H54 (cell line): ENCODE measurements at places on chromosomes 3 and 15.
A peak's percentile ranks its signal among the peaks of the same experiment; 100 is the strongest.

- no peak for DNase-seq
Measured at GRCh38 chr3:65669163-65669875, 369.4 kb downstream of the MAGI1 start.

- no peak for DNase-seq
Measured at GRCh38 chr15:95016511-95017229, 785.3 kb downstream of the MCTP2 start.

DNA sequence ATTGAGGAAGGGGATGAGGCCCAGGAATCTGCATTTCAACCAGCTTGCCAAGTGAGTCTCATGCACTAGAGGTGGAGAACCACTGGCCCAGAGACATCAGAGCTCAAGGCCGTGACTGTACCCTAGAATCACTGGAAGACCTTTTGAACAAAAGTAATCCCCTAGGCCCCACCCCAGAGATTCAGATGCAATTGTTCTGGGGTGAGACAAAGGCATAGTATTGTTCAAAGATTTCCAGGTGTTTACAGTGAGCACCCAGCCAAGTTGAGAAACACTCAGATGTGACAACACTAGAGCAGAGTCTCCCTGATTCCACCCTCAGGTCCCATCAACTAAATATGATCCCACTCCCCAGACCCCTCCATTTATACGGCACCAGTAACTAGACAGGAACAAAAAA, 290.3 kb upstream of the TLE3 start:
- DNase-seq: no peak

GRCh38 chr3:186719945-186720739, 3.0 kb downstream of the KNG1 start:
- DNase-seq: no peak

DNA sequence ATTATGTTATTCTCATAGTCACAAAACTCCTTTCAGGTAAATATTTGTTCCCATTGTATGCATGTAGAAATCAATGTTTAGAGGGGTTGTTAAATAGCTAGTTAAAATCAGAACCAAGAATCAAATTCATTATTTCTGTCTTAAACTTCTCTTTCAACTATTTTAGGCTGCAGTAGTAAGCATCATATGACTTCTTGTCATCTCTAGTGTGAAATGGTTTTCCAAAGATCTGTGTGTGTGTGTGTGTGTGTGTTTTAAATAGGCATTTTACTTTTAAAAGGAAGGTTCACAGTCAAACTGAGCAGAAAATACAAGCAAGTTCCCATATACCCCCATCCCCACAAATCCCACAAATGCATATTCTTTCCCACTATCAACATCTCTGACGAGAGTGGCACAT, 506.5 kb downstream of the LPP start:
- no peak for DNase-seq

- DNase-seq: no peak
Measured at GRCh38 chr3:170220871-170221270, 1.4 kb upstream of the PRKCI start.

DNA sequence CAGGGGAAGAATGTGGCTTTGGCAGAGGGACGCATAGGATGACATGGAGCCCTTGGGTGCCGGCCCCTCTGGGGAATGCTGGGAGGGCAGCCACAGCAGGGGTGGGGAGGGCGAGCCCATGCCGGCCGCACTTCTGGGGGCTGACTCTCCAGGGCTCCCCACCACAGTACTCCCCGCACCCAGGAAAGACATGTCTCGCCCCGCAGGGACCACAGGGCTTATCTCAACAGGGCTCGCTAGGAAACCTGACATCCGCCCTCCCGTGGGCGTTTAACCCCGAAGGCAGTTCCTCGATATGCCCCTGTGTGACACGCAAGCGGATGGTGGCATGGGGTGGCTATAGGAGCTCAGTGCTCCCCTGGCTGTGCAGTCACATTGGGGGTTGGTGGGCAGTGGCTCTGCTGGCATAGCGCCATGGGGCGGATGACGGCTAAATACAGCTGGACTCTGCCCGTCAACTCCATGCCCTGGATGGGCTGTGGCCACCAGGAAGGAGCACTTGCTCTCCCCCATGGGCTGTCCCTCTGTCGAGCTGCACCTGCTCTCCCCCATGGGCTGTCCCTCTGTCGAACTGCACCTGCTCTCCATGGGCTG, 141.4 kb downstream of the ADAMTS17 start:
- no peak for DNase-seq

DNA sequence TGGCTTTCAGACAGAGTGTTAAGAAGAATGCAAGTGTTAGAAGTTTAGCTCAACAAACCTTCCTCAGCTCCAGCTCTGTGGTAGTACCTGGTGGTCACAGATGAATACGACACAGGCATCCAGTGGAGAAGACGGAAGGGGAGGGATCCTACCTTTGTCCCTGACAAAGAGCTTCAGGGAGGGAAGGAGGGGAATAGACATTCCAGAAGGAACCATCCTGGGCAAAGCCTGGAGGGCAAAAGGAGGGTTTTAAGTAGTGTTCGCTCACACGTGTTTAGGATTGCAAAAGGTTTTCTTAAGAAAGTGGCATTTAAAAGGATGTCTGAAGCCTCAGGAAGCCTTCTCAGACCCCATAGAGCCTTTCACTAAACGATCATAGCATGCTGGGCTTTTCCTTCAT, 2.8 kb downstream of the CHCHD4 start:
- DNase-seq: no peak

GRCh38 chr3:159911664-159912037, 77.0 kb upstream of the IL12A start:
- DNase-seq: no peak

DNA sequence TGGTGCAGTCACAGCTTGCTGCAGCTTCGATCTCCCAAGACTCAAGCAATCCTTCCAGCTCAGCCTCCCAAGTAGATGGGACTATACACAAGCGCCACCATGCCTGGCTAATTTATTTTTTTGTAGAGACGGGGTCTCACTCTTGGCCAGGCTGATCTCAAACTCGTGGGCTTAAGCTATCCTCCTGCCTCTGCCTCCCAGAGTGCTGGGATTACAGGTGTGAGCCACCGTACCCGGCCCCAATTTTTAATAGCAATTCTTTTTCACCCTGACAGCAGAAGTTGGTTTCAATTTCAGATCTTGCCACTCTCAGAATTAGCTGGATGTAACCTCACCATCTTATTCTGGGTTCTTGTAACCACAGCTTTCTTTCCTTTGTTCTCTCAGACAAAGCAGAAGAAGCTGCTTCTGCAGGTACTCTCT, 64.8 kb downstream of the TRIM71 start:
- DNase-seq: no peak

DNA sequence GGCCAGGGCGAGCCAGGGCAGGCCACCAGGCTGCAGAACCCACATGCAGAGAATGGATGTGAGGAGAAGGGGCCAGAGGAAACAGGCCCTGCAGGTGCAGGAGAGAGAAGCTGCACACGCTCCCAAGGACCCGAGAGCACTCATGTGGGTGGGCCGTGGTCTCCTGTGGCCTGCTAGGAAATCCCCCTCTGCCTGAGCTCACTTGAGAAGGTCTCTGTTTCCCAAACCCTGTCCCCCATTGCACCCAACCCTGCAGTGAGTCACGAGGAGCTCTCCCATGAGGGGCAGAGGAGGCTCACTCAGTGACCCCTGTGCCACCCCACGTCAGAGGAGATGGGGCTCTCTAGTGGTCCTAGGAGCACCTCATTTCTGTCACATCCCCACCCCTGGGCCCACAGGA, 111.1 kb downstream of the KLF13 start:
- DNase-seq: no peak

DNA sequence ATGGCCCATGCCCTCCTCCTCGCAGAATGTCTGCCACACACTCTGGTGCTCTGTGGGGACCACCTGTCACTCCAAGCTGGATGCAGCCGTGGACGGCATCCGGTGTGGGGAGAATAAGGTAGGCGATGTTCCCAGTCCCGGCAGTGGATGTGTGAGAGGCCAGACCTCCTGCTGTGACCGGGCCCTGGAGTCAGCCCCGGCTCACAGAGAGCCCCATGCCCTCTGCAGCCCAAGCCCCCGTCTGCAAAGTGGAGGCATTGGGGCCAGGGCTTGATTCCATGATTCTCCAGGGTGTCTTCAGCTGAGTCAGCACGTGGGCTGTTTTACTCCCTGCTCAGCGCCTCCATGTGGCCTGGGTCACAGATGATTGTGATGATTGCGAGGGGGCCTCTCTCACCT, 32.2 kb downstream of the GOLGA6L10 start:
- no peak for DNase-seq

GRCh38 chr3:59810606-59811005, 760.8 kb upstream of the CFAP20DC start:
- DNase-seq: no peak

DNA sequence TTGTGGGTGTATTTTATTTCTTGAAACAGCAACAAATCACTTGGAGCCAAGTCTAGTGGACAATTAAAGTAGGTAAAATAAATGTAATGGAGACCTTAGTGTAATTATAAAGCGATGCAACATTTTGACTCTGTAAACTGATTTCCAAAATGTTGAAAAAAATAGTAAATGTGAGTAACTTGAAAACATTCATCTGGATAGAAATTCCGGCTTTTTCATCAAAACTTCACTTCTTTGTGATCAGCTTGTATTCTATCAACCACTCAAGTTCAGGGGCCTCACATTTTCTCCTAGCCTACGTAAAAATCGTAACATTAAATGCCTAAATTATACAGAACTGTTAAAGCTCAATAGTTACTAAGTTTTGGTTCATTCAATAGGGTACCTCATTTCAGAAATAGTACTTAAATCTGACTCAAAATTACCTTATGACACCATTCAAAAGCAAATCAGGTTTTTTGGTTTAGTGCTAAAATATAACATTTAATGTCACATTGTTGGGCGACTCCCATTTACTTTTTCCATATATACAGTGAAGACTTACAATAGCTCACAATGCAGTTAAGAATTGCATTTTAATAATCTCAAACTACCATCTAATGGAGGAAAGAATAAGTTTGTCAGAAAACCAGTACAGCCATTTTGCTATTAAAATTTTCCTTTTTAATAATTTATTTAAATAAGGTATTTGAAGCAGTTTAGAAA, 12.7 kb downstream of the CCNL1 start:
- DNase-seq: no peak

DNA sequence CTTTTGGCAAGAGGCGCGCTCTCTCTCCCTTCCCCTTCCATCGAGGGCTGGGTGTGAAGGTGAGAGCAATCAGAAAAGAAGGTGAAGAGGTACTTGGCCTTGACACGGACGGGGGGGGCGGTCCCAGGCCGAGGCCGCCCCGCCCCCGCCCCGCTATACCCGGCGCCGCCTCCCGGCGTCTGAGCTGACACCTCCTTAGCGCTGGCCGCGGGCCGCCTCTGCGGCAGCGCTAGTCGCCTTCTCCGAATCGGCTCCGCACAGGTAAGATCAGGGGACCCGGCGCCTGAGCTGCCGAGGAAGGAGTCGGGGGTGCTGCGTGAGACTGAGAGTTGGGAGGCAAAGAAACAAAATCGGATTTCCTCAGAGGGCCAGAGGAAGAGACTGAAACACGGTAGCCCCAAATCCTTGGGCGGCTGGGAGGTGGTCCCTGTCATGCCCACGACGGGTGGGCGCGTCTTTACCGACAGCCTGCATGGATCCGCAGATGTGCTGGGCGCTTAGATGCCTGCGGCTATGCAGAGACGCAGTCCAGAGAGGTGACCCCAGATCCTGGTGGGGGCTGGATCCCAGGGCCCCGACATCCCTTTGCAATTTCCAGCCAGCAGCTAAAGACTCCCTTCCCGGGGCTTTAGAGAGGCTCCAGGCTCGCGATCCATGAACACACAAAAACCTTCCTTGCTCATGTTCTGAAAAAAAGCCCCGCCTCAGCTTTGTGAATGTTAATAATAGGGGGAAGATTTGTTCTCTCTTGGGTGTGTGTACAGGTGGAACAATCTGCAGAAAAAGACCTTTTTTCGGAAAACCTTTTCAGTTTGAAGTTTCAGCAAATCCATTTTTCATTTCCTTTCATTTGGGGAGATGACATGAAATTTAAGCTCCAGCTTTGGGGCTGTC, at the start of gene ENTPD3:
TSS of gene ENTPD3 (plus strand) at position 184 of the 894 bp plus-strand sequence. CDS start 874 bp downstream, outside the sequence.
- DNase-seq: no peak

DNA sequence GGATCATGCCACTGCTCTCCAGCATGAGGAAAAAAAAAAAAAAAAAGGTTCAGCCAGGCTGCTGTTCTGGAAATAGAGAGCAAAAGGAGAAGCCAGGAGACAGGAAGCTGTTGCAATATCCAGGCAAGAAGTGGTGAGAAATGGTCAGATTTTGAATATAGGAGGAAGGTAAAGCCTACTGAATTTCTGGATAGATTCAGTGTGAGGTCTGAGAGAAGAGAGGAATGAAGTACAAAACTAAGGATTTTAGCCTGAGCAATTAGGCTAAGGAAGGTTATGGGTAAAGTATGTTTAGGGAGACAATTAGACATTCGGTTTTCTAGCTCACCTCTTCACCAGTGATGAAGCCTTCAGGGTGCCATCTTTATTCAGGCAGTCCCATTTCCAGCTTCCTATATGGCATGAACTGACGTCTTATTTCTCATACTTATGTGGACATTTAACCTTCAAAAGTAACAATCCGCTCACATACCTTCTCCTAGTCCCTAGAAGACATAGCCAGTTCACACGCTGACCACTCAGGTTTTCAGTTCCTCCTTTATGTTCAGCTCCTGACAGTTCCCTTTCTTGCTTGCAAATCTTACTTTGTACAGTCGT, 57.2 kb downstream of the KIF9 start:
- no peak for DNase-seq

GRCh38 chr3:147404000-147404799, 2.1 kb downstream of the ZIC4 start:
- no peak for DNase-seq

- DNase-seq: no peak
Measured at GRCh38 chr3:73381551-73381950, 243.2 kb downstream of the PDZRN3 start.

DNA sequence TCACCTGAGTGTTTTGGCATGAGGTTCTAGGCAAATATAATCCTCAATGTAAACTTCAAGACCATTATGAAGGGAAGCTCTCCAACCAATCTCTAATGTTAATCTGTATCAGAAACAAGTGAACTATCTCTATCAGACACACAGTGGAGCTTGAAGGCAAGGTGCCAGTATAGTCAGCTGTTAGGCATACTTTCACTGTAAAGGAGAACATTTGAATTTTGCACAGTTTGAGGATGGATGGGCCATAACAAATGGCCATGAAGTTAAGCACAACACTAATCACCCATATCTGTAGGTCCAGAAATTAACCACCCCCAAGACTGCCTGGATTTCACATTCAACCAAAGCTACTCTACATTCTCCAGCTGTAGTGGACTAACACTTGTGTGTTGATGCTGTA, 69.1 kb upstream of the LMOD3 start:
- DNase-seq: no peak

GRCh38 chr15:95281470-95281869, 1049.0 kb upstream of the NR2F2 start:
- no peak for DNase-seq

- no peak for DNase-seq
Measured at GRCh38 chr3:37171144-37171543, 3.2 kb downstream of the LRRFIP2 start.

GRCh38 chr15:85380812-85381642, 624 bp downstream of the AKAP13 start:
- peak; percentile 8 for DNase-seq

GRCh38 chr3:85270488-85270887, 311.7 kb downstream of the CADM2 start:
- DNase-seq: no peak

DNA sequence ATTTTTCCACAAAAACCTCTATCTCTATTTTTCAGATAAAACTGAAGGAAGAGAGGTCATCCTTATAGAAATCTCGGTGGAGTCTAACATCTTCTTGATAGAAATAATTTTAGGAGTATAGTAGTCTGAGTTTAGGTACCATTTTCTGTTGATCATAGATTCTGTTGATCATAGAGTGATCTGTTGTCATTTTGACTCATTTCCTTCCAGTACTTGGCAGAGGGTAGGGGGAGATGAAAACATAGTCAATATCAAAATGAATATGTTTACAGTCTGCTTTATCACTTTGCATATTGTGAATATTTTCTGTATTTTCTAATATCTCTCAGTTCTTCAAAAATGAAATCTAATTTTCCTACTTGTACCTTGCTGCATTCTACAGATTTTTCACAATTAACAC, 353.4 kb downstream of the FEZF2 start:
- no peak for DNase-seq
